Fibroblast of skin of back (primary cell): ENCODE measurements at places on chromosomes 7 and 10.

DNA sequence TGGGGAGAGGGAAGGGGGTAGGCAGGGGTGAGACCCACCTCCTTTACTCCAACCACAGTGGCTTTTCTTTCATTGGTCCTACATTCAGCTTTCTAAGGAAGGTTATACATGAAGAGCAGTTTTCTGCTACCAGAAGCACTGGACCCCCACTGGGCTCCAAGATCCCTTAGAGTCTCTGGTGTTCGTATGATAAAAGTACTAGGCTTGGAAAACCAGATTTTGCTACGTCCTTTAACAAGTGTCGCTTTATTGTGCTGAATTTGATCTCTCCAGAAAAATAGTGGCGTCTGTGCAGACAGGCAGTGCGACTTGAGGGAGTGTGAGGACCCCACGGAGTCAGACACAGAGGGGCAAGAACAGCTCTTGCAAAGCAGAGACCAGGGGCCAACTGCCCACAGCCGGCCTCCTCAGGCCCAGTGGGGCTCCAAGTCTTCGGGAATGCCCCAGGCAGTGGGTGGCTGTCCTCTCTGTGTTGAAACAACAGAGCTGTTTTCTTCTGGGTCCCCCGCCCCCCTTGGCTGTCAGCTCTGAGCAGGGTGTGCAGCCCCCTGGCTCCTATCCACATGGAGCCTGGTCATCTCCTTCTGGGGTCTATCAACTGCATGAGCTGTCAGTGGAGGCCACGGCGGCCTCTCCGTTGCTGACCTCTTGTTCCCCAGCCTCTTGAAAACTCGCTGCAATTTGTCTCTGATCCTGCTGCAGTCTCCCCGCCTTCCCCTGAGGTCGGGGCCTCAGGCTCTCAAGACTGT lies 333.2 kb downstream of the RPS24 start:
- no peak for DNase-seq

GRCh38 chr7:25386311-25386744 lies 158.0 kb upstream of the NPVF start:
- DNase-seq: no peak

GRCh38 chr10:44662051-44662450 lies 249.1 kb upstream of the TMEM72 start:
- DNase-seq: peak; percentile 21

DNA sequence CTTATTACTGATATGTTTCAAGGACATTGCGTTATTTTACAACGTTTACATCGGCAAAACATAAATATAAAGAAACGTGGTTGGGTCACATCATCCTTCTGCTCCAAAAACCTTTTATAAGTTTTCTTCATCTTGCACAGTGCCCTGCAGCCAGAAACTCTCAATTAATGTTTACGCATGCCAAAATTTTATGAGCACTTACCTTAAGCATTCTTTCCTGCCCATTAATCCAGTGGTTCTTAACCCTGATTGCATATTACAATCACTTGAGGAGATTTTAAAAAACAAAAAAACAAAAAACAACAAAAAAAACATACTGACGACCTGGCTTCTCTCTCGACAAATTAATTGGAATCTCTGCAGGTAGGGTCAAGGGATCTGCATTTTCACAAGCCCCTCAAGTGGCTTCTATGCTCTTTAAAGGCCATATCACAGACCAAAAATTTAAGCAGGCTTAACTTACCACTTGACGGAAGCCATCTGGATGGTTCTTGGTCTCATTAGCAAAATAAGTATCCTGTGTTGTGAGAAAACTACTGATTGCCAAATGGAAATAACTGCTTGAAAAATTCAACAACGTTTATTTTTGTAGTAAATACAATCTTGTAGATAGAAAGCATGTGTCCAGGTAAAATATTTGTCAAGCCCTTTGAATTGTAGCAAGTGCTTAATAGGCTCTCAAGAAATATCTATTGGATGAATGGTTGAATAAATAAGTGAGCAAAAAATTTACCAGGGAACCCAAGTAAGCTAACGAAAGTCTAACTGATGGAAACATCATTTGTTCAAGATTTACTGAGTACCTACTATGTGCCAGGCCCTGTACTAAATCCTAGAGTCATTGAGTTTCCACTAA lies 30.9 kb upstream of the SLC16A12 start:
- DNase-seq: no peak

- DNase-seq: peak; percentile 51
Measured at GRCh38 chr10:49050366-49050765, 65.0 kb downstream of the VSTM4 start.

DNA sequence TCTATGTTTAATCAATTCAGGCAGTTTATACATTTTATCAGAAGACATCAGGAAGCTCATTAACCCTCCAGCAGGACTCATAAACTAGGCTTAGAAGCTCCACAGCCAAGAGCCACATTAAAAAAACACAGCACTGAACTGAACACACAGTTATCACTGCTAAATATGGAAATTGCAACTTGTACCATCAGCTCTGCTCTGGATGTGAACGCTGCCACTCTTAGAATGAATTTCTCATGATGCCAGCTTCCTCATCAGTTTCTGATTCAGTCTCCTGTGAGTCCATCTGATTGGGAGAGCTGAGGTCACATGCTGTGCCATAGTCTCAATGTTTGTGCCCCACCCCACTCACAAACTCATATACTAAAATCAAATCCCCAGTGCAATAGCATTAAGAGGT lies 17.1 kb upstream of the ING3 start:
- no peak for DNase-seq

DNA sequence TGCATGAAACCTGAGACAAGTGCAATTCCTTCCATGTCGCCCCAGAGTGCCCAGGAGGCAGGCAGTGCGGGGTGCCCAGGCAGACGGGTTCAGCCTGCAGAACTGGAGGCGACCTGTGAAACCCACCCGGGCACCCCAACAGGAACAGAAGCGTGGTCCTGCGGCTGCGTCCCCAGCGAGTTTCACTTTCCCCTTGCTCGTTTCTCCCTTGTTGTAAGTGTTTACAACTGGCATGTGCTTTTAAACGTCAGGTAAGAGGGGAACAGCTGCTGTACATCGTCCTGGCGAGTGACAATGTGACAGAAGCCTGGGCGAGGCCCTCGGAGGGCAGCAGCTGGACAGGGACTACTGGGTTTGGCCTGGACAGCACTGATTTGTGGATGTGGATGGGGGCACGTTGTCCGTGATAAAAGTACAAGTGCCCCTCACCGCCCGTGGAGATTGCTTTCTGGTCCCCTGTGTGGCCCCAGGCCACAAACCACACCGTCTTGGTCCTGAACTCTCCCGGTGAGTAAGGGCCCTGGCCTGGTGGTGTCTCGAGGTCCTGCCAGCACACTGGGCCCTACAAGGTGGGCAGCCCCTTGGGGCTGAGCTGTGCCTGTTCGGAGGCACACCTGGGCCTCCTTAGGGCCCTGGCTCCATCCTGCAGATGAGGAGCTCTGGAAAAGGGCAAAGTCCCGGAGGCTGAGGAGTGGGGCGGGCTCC lies 4.0 kb downstream of the VENTX start:
- DNase-seq: no peak

GRCh38 chr10:26863351-26864076 lies 2.8 kb upstream of the ABI1 start:
- DNase-seq: no peak

DNA sequence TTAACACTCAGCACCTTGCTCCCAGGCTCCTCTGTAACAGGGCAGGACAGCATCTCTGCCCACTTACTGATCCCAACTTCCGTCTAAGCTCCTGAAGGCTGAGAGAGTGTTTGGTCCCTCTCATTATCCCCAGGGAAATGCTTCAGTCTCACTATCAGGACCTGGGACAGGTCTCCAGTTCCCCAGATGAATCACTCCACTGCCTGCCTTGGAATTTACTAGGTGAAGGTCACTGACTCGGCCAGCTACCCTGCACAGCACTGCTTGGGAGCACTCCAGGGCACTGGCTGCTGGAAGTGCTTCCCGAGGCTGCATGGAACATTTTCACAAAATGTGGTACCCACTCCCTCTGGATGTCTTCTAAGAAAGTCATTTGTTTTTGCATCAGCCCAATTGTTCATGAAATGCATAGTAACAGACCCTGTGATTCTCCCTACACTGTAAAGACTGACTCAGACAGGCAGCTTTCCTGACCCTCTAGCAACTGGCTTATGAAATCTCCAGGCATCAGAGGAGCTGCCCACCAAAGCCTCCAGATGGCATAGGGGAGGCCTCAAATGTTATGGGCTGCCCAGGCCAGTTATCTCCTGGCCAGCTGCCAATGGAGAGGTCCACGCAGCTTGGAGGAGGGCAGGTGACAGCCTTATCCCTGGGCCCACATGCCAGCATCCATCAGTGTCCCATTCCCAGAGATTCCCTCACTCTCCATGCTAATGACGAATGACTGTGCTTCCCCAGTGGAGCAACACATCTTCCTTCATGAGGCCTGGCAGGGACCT lies 89.1 kb downstream of the GFRA1 start:
- peak; percentile 54 for DNase-seq

DNA sequence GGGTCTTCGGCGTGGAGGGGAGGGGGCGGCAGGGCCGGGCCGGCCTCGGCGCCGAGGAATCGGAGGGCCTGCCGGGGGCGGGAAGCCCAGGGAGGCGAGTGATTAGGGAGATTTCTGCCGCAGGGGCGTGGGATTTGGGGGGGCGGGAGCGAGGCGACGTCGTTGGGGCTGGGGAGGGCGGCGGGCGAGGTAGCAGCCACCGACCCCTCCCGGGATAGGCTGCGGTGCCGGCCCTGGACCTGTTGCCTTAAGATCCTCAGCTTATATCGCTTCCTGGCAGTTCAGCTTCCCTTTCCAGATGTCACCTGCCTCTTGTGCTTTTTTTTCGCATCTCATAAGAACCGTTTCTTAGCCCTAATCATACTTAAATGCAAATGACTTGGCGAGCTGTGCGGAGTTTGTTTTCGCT lies 655 bp downstream of the LMTK2 start:
- DNase-seq: no peak

DNA sequence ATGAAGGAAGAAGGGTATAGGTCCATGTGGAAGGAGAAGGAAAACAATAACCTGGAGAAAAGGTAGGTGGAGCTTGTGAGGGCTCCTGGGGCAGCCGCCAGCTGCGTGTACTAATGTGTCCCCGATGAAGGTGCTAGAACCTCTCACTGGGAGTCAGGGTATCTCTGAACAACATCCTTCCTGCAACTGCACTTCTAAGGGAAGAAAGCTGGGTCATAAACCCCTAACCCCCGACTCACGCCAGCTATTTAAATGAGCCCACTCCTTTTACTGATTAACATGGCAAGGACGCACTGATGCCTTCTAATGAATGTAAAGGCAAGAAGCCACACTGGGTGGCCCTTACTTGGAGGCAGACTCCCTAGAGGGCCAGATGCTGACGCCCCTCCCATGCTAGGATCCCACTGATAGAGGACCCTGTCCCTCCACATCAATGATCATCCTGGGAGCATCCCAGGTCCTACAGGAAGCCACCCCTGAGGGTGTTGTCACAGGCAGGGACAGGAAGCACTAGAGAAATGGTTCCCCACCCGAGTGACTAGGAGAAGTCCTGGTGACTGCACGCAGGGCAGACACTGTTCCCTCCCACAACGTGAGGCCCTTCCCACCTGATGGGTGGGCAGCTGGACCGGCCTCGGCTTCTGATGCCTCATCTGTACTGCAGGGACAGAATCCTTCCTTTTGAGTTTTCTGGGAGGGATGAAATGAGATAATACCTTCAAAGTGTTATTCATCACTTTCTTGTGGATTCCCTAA lies 20.4 kb downstream of the JCAD start:
- DNase-seq: no peak

GRCh38 chr7:38335128-38335491 lies 61.7 kb upstream of the TARP start:
- DNase-seq: no peak

DNA sequence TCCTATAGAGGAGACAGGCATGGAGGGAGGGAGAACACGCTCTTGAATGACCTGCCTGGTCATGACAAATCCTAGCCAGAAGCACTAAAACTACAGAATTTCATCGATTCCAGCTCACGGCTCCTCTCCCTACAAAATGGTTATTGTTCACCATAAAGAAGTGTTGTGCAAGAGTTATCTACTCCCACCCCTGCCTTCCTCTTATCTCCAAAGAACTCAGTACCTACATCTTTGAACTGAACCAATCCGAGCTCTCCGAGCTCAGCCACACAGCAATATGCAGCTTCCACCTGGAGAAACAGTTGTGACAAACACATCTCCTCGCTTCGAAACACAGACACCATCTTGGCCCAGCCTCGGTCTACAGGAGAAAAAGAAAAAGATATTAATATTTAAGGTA lies 26.9 kb upstream of the TMEM213 start:
- DNase-seq: no peak

DNA sequence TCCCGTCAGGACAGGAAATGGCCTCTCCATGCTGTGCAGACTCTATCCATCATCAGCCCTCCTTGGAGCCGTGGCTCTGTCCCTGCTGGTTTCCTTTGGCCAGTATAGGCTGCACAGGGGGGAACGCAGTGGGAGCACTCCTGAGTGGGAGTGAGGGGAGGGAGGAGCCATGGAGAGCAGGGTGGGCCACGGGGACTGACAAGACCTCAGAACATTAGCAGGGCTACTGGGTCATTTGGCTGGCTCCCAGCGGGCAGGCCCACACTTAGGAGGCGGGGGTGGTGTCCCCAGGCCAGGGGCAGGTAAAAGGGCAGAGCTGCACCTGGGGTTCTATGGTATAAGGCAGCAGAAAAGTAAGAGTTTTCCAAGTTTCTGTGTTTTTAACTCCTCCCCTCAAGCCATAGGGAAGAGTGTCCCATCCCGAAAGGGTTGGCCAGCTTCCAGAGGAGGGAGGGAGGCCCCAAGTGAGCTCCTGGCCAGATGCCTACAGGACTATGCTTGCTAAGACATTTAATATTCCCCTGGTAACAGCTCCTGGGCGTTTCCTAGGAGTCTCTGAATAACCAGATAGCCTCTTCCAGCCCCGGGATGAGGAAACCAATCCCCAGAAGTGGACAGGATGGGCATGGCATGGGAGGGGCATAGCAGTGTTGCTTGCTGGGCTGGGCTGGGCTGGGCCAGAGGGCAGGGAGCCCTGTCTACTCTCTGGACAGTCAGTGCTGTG lies 5.5 kb upstream of the OPN4 start:
- peak; percentile 93 for DNase-seq

- no peak for DNase-seq
Measured at GRCh38 chr7:130420943-130421578, 19.8 kb downstream of the CEP41 start.

GRCh38 chr7:71430246-71430645 lies 298.3 kb downstream of the GALNT17 start:
- no peak for DNase-seq

DNA sequence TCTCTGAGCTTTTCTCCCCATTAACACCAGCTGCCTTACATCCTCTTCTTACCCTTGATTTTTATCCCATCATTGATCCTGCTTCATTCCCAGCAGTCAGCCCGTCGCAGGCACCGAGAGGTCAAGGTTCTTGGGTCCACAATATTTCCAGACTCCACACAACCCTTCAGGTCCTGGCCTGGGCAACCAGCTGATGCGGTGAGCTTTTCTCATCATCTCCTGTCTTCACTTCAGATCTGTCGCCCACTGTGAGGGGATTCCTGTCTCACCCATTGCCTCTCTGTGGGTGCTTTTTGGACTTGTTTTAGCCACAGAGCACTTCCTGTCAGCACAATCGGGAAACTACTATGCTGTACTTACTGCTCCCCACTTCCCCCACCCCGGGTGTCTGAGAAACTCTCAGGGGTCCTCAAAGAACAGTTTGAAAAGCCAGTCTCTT lies 8.4 kb upstream of the PVRIG start:
- no peak for DNase-seq

GRCh38 chr10:97066877-97067555 lies 118.7 kb downstream of the SLIT1 start:
- no peak for DNase-seq
